K562 (cell line): ENCODE measurements at places on chromosomes 11 and 22. TPM values are rescaled to one million over a fixed set of nuclear protein-coding genes. Genes with fewer than 3 reads are reported as not detected.
A peak's percentile ranks its signal among the peaks of the same experiment; 100 is the strongest.

PATE4 gene
- not detected in 2 replicates for total RNA-seq

C11orf65 gene
- 0.81 and 1.1 TPM in 2 replicates for total RNA-seq

GRCh38 chr11:119029340-119030028 lies 1.2 kb downstream of the SLC37A4 start:
- H3K4me1 ChIP-seq, result peaks cover 49% of the 10 kb centered on the region
- H3K36me3 ChIP-seq, result peaks cover 47% of the 10 kb centered on the region
- DNase-seq, result peak; percentile 79
- peak overlapping the region; percentile 92 for H3K4me3 ChIP-seq
- no peaks in the 10 kb centered on the region for H3K27me3 ChIP-seq

DNA sequence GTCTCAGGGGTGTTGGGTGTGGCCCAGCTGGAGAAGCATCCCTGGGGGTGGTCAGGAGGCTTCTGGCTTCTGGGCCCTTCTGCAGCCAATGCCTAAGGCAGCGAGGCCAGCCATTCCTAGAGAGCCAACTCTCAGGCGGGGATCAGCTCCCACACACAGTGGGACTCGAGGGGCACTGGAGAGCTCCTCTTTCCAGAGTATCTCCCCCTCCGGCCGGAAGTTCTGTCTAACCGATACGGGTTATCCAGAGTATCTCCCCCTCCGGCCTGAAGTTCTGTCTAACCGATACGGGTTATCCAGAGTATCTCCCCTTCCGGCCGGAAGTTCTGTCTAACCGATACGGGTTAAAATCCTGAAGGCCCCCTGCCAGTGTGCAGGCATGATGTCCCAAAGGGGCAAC lies 71.2 kb upstream of the B3GAT1 start:
- DNase-seq, result peak; percentile 16
- no peaks in the 10 kb centered on the region for H3K4me1 ChIP-seq
- 0 out of 3 replicates have a peak overlapping the region, but pooled peaks have one; percentile 15 for H3K27ac ChIP-seq
- no peaks in the 10 kb centered on the region for H3K36me3 ChIP-seq
- 0 out of 3 replicates have a peak, but pooled peaks cover 4% of the 10 kb centered on the region for H3K27me3 ChIP-seq
- no peak overlapping the region for H3K4me3 ChIP-seq

DNA sequence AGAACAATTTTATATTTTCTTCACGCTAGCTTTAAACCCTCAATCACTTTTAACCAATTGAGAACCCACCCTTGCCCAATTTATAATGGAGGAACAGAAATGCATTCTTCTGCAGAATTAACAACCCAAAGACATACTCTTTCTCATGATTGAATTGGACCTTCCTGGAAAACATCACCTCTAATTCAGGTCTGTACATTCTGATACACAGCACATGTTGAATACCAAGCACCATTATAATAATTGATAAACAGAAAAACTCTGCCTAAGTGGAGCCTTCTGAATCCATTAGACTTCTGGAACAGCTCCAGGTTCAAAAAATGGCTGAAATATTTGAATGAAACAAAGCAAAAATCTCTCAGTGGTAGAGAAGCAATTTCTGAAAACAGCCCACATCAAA lies 105.4 kb downstream of the FAM76B start:
- H3K4me3 ChIP-seq, result no peak overlapping the region
- no peaks in the 10 kb centered on the region for H3K27me3 ChIP-seq
- no peak for DNase-seq
- H3K36me3 ChIP-seq, result no peaks in the 10 kb centered on the region
- no peaks in the 10 kb centered on the region for H3K4me1 ChIP-seq

- H3K4me3 ChIP-seq, result no peak overlapping the region
- no peaks in the 10 kb centered on the region for H3K36me3 ChIP-seq
- H3K27ac ChIP-seq, result no peak overlapping the region
- H3K27me3 ChIP-seq, result peaks cover 17% of the 10 kb centered on the region; the same call in 2 of the 3 replicates
- peaks cover 64% of the 10 kb centered on the region for H3K4me1 ChIP-seq
Measured at GRCh38 chr11:62922653-62923431, 1.7 kb upstream of the CHRM1 start.
